HAP-1 (cell line): ENCODE measurements at places on chromosomes 13 and 19.

- DNase-seq: no peak
Measured at GRCh38 chr13:112740502-112741131, 50.8 kb downstream of the ATP11A start.

GRCh38 chr19:11236324-11237301 lies 2.8 kb upstream of the ANGPTL8 start:
- DNase-seq: no peak

DNA sequence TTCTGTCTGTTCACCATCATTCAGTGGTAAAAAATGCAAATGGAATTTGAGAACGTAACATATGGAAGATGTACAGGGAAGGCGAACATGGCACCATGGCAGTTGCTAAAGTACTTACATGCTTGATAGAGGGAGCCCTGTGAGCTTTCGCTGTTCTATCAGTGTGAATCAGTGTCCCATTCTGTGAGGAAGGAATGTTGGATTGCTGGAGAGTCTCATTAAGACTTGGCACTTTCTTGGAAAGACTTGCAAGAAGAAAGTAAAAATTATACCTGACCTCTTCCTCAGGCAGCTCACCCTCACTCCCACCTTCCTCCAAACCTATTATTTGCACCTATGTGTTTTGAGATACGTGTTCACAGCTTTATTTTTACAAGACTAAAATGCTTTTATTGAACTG lies 43.5 kb downstream of the FREM2 start:
- DNase-seq: no peak

DNA sequence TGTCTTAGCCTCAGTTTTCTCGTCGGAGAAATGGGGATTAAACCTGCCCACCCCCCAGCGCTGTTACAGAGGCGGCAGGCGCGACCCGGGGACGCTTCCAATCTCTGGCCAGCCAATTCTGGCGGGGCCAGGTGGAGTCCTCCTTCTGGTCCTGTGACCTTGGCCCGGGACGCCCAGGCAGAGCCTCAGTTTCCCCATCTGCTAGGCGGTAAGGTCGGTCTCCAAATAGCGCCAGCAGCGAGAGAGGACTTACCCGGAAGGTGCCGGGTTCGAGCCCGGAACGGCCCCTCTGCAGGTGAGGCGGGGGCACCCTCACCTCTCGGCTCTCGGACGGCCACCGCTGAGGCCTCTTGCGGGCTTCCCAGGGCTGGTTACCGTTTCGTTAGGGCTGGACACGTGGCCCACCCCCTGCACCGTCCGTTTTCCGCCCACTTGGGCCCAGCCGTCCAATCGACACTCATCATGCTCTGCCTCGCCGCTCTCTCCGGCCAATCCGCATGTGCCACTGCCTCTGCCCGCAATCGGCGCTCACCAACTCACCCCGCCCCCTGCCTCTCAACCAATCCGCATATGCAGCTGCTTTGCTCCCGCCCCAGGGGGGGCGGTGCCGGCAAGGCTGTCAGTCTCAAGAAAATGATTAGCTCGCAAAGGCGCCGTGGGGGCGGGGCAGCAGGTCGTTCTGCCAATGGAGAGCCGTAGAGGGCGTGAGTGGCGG lies at the start of gene ISOC2:
Gene ISOC2 (minus strand): TSS at position 384 of the 715 bp plus-strand sequence. CDS start 5,156 bp downstream, outside the sequence.
- DNase-seq: peak; percentile 99

DNA sequence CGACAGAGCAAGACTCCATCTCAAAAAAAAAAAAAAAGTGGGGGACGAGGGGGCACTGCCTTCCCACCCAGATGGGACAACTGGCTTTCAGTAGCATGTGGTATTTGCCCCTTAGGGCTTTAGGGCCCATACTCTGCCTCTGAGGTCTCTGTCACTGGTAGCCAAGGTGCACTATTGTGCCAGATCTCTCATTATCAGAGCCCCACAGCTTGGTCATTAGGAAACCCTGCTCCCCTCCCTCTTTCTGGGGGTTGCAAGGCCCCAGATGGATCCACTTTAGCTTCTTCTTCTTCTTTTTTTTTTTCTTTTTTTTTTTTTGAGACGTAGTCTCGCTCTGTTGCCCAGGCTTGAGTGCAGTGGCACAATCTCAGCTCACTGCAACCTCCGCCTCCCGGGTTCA lies 11.2 kb upstream of the ZNF358 start:
- DNase-seq: no peak

- no peak for DNase-seq
Measured at GRCh38 chr19:6886277-6886897, 992 bp upstream of the ADGRE1 start.

GRCh38 chr19:51439021-51439465 lies 19.2 kb downstream of the SIGLEC8 start:
- no peak for DNase-seq

GRCh38 chr13:83829810-83830209 lies 52.5 kb downstream of the SLITRK1 start:
- DNase-seq: no peak

DNA sequence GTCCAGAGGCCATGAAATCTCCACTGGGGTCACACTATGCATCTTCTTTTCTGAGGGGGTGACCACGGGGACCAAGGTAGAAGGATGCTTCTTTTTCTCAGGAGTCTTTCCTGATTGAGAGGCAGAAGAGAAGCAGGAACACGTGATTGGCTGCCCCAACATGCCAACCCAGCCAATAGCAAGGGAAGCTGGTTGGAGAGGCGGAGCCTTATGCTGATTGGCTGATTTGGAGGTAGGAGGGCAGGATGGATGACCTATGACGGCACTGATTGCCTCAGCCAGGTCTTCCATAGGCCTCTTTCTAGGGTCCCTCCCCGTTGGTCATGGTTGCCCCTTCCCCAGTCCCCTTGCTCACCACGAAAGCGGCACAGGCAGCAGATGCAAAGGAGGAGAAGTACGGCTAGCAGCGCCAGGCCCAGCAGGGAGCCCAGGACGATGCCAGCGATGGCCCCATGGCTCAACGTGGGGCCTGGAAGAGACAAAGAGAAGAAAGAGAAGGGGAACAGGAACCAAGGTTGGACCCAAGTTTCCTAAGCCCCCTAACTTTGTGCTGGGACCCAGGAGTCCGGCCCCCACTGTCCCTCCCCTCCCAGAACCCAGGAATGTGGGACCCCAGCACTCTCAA lies 8.0 kb downstream of the VSIG10L start:
- DNase-seq: no peak

DNA sequence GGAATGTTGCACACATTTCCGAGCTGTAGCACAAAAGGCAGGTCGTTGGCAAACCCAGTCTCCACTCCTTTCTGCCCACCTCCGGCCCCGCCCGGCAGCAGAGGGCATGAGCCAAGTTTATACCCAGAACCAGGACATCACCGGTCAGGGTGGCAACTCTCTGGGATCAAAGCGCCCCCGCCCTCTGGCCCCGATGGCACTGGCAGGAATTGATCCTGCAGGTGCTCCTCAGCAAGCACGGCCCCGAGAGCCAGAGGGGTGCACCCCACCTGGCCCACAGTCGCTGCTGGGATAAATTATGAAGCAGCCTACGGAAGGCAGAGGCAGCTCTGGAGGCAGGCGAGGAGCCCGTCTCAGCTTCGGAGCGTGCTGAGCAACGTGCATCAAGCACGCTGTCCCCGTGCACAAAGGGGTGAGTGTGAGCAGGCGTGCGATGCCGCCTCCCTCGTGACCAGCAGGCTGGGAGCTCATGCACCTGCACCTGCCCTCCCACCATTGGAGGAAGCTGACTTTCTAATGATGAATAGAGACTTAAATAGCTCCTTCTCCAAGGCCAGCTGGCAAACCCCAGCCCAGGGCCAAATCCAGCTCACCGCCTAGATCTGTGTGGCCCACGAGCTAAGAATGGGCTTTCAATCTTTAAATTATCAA lies 25.7 kb downstream of the SHC2 start:
- DNase-seq: no peak

DNA sequence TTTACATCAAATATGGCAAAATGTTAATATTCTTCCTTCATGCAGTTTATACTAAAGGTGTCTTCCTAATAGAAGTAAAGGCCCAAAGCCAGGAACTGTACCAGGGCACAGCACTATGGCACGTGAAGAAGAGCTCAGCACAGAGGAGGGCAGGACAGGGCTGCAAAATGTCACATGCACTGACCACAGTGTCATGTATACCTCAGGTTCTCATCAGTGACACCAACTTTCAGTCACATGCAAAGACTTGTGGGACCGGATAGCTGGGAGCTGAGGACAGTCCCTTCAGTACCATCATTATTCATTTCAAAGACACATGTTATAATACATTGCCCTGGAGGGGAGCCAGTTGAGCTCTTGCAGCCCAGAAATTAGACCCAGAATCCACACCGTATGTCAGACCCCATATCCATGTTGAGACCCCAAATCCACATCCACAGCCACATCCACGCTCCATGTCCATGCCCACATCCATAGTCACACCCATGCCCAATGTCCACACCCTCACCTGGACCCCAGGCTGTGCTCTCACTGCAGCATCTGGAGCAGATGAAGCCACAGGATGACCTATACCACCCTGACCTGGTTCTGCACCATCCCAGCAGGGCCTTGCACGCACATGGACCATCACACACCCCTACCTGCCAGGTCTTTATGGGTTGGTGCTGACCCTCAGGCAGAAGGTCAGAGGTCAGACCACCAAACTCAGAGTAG lies 111.8 kb downstream of the TUBA3C start:
- no peak for DNase-seq

DNA sequence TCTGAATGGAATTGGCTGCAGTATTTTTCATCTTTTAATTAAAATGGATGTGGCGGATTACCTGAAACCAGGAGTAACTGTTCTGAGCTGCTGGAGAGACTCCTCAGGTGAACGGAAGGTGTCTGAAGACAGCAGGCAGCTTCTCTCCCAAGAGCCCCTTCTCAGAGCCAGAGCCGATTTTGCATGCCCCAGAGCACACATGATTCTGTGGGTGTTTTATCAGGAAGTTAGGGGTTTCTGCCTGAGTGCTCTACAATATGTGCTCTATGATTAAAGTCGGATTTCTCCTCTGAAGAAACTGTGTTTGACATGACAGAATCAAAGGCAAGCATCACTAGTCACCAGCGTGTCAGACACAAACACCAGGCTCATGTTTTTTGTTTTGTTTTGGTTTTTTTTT lies 60.7 kb upstream of the MCF2L start:
- DNase-seq: no peak

GRCh38 chr13:21458451-21458812 lies 671 bp downstream of the ZDHHC20 start:
- DNase-seq: peak; percentile 76

GRCh38 chr19:48992581-48993174 lies 431 bp downstream of the GYS1 start:
- no peak for DNase-seq

- DNase-seq: peak; percentile 64
Measured at GRCh38 chr19:3159565-3159964, 19.0 kb upstream of the S1PR4 start.

DNA sequence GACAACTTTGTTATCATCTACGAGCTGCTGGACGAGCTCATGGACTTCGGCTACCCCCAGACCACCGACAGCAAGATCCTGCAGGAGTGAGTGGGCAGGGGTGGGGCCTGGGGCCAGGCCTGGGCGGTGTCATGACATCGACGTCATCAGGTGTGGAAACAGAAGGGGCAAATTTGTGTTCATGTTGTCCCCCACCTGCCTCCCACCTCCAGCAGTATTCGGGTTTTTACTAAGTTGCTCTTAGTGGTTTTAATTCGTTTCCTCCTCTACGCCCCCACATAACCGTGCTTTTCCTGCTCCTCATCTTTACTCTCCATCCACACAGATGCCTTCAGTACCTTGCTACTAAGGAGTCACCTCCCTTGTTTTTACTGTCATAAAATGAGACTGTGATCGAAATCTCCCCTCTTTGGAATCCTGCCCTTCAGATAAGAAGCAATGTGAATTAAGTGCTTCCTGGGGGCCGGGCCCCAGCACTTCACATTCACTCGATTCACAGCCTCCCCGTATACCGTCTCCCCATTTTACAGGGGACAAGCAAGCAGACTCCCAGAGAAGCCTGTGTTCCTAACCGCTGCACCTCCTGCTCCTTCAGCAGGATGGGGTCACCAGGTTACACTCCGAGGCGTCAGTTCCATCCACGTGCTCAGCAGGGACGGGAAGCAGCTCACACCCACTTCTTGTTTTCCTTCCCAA lies 10.5 kb downstream of the AP1M1 start:
- DNase-seq: no peak

- no peak for DNase-seq
Measured at GRCh38 chr13:111902726-111903125, 164.2 kb upstream of the SOX1 start.

GRCh38 chr19:34452723-34453122 lies 24.5 kb downstream of the UBA2 start:
- DNase-seq: no peak

GRCh38 chr13:20118268-20119140 lies 42.3 kb downstream of the GJA3 start:
- DNase-seq: no peak

GRCh38 chr13:80389073-80390038 lies 48.4 kb upstream of the SPRY2 start:
- DNase-seq: no peak

DNA sequence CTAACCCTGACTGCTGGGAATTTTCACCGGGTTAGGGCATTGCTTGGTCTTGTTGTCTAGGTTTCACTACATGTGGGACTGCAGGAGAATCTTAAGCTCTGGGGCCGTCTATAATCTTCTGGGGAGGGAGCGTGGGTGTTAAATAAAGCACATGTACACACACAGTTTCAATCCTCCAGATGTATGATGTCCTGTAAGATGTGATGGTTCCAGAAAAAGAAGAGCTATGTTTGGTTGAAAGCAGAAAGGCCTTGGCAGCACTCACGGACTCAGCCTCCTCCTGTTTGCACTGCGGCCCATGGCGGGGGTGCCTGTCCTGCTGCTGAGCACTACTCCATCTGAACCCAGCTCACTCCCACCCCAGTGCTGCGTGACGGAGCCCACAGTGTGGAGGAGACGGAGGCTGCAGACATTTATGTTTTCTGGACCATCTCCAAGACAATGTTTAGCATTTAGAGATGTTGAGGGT lies 343.5 kb downstream of the TEX29 start:
- DNase-seq: no peak

- no peak for DNase-seq
Measured at GRCh38 chr13:75744127-75744526, 108.0 kb downstream of the LMO7 start.

- no peak for DNase-seq
Measured at GRCh38 chr19:43778651-43779050, 2.1 kb downstream of the KCNN4 start.

DNA sequence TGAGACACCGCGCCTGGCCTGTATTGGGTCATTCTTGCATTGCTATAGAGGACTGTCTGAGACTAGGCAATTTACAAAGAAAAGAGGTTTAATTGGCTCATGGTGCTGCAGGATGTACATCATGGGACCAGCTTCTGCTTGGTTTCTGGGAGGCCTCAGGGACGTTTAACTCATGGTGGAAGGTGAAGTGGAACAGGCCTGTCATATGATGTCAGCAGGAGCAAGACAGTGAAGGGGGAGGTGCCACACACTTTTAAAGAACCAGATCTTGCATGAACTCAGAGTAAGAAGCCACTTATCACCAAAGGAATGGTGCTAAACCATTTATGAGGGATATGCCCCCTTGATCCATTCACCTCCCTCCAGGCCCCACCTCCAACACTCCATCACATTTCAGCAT lies 18.7 kb downstream of the CARD8 start:
- no peak for DNase-seq

GRCh38 chr13:21606796-21607195 lies 2.8 kb upstream of the MICU2 start:
- DNase-seq: no peak
